ENCODE measurements at places on chromosomes 3 and 15. TPM values are rescaled to one million over a fixed set of nuclear protein-coding genes. Genes with fewer than 3 reads are reported as not detected.

Gene SKOR1
- 0.11 TPM for total RNA-seq

- no peak overlapping the region for H3K27ac ChIP-seq
- no peaks in the 10 kb centered on the region for H3K36me3 ChIP-seq
- H3K4me1 ChIP-seq = peaks cover 17% of the 10 kb centered on the region
- peak; percentile 56 for DNase-seq
Measured at GRCh38 chr3:113279686-113280085, 68.3 kb downstream of the BOC start.

DNA sequence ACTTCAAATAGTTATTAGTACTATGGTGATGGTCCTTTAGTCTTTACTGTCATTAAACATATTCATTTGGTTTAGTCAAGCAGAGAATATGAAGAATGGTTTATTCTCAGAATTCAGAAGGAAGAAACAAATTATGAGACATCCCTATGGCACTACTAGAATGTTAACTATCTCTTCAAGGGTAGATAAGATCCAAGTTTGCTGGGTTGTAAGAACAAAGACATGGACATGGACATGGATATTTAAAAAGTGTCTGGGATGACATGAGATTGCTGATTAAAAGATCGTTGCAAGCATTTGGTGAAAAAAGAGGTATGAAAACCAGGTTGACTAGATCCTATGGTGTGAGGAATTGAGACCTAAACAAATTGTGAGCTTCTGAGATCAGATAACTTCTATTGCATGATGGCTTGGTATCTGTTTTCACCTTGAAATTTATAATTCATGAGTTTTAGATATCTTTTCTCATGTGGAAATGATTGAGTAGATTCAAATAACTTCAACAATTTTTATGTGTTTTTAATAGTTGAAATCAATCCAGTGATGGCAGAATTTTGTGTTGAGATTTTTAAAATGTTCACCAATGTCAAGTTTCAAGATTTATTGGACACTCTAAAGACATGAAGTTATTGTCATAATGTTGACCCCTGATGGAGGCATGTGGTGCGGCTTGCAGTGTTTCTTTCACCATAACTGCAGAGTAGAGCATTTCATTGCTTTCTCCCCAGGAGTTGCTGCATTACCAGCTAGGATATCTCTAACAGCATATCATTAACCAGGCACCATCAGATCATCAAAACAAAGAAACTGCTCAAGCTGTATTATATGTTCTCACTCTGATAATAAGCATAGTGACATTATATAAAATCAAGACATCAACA is 72.6 kb downstream of the NAALADL2 start:
- no peaks in the 10 kb centered on the region for H3K36me3 ChIP-seq
- no peaks in the 10 kb centered on the region for H3K4me1 ChIP-seq
- no peak for DNase-seq
- H3K27ac ChIP-seq = no peak overlapping the region
- no peaks in the 10 kb centered on the region for H3K27me3 ChIP-seq
- H3K4me3 ChIP-seq = no peak overlapping the region

Gene MFGE8
- 719 TPM for total RNA-seq

DNA sequence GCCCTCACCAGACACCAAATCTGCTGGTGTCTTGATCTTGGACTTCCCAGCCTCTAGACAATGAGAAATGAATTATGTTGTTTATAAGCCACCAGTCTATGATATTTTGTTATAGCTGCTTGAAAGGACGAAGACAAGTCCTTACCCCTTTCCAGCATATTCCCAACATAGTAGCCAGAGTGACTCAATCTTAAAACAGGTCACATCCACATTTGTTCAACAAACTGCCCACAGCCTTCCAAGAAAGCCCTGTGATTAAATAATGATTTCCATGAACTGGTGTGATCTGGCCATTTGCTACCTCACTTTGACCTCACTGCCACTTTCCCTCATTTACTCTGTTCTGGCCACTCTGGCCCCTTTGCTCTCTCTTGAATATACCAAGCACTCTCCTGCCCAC is 193.7 kb upstream of the CFAP20DC start:
- H3K36me3 ChIP-seq = no peaks in the 10 kb centered on the region
- H3K4me1 ChIP-seq = peaks cover 14% of the 10 kb centered on the region
- H3K27ac ChIP-seq = no peak overlapping the region
- H3K4me3 ChIP-seq = no peak overlapping the region
- DNase-seq = no peak

Gene GOLGA6L9
- total RNA-seq = 7.3 TPM

Data from WTC11 (cell line).